Thoracic aorta (tissue), 2 donors: ENCODE measurements at places on chromosomes 12 and 14. TPM values are rescaled to one million over a fixed set of nuclear protein-coding genes. Genes with fewer than 3 reads are reported as not detected.
A peak's percentile ranks its signal among the peaks of the same experiment; 100 is the strongest.

GRCh38 chr12:123233505-123234308 is 471 bp downstream of the MTRFR start:
- H3K27me3 ChIP-seq = no peaks in the 10 kb centered on the region
- H3K27ac ChIP-seq = peak overlapping the region; percentile 87
- H3K4me3 ChIP-seq = peak overlapping the region; percentile 93
- H3K4me1 ChIP-seq = peaks cover 16% of the 10 kb centered on the region
- H3K36me3 ChIP-seq = no peaks in the 10 kb centered on the region
- DNase-seq = no peak

KRT85 gene
- not detected for total RNA-seq

NOS1 gene
- total RNA-seq = 0.14 TPM

- peaks cover 24% of the 10 kb centered on the region for H3K27me3 ChIP-seq
- no peaks in the 10 kb centered on the region for H3K36me3 ChIP-seq
- DNase-seq = no peak
- peak within 1 kb of the TSS; percentile 70 for H3K4me3 ChIP-seq
Observed at GRCh38 chr12:49346659-49347310, at the start of gene DNAJC22. Gene DNAJC22, plus strand, starts transcription at chr12:49346888. Its CDS starts 1,985 bp downstream, at chr12:49348873.

OLR1 gene
- total RNA-seq = 2.8 TPM

- no peak overlapping the region for H3K27ac ChIP-seq
- H3K4me1 ChIP-seq = peaks cover 18% of the 10 kb centered on the region
- DNase-seq = no peak
- no peaks in the 10 kb centered on the region for H3K27me3 ChIP-seq
- H3K4me3 ChIP-seq = no peak overlapping the region
Observed at GRCh38 chr12:5582541-5582940, 150.6 kb downstream of the NTF3 start.

ZNF891 gene
- 4.3 TPM for total RNA-seq

- peaks cover 69% of the 10 kb centered on the region for H3K4me1 ChIP-seq
- no peak for DNase-seq
- peak overlapping the region; percentile 100 for H3K27ac ChIP-seq
Observed at GRCh38 chr12:55845361-55845760, 2.6 kb upstream of the MMP19 start.

GRCh38 chr12:12017135-12017581 is 53.6 kb upstream of the BCL2L14 start:
- no peak overlapping the region for H3K27ac ChIP-seq
- H3K4me3 ChIP-seq = no peak overlapping the region
- DNase-seq = no peak
- no peaks in the 10 kb centered on the region for H3K27me3 ChIP-seq
- H3K4me1 ChIP-seq = no peaks in the 10 kb centered on the region
- H3K36me3 ChIP-seq = no peaks in the 10 kb centered on the region

DNA sequence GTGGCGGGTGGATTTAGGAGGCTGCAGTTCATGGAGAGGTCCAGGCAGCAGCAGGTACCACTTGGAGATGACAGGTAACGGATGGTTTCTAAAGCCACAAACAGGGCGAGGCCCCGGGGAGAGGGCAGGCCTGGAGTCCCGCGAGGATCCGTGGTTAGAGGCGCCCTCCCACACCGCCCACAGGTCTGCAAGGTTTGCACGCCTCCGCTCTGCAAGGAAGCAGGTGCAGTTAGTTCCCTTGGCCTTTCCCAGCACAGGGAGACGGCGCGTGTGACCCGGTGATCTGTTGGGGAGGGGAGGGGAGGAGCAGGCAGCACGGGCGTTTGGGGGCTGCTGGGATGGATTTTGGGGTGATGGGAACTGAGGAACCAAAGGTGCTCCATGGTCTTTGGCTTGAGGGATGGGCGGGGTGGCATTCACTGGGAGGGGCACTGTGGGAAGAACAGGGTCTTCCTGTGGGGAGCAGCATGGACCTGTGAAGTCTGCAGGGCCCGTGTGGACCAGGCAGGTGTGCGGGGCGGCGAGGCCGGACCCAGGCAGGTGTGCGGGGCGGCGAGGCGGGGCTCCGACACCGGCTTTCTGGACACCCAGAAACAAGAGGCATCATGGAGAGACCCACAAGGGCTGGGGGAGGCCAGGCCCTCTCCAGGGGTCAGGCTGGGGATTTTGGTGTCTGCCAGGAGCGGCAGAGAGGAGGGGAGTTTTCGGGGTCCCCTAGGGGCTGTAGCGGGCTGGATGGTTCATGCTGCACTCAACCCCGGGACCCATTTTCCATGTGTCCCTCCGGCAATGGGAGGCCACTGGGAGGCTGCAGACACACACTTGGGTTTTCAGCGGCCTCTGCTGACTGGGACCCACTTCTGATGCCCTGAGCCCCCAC is 29.1 kb downstream of the NOC4L start:
- no peaks in the 10 kb centered on the region for H3K27me3 ChIP-seq
- H3K27ac ChIP-seq = no peak overlapping the region
- H3K4me1 ChIP-seq = no peaks in the 10 kb centered on the region

DNA sequence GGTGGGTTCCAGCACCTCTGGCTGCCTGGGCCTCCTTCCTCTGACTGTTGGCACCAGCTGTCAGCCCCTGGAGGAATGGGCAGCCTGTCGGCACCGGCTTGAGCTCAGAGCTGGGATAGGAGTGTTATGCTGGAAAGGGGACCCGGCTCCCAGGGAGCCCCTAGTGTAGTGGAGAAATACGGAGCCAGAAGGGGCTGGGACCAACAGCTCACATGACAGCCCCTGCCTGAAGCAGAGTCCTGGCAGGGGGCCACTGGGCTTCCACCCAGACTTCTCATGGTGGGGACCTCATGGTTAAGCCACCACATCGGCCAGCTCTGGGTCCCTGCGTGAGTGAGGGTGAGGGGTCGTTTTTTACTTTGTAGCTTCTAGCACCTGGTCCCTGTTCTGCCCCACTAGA is 174.5 kb downstream of the TSPAN9 start:
- peaks cover 70% of the 10 kb centered on the region for H3K4me1 ChIP-seq
- H3K4me3 ChIP-seq = peak overlapping the region; percentile 37
- DNase-seq = no peak
- H3K27ac ChIP-seq = peak overlapping the region; percentile 82
- H3K36me3 ChIP-seq = no peaks in the 10 kb centered on the region

DNA sequence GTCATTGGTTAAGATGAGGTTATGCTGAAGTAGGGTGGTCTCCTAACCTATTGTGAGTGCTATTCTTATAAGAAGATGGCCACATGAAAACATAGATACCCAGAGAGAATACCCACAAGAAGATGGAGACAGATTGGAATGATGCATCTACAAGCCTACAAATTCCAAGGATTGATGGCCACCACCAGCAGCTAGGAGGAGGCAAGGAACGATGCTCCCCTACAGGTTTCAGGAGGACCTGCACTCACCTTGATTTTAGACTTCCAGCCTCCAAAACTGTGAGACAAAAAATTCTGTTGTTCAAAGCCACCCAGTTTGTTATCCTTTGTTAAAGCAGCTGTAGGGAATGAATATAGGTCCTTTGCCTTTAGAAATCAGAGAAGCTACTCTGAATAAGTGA is 227.4 kb downstream of the NEDD1 start:
- H3K4me3 ChIP-seq = no peak overlapping the region
- no peak for DNase-seq
- H3K27ac ChIP-seq = no peak overlapping the region
- H3K27me3 ChIP-seq = no peaks in the 10 kb centered on the region

- no peaks in the 10 kb centered on the region for H3K36me3 ChIP-seq
- no peak overlapping the region for H3K27ac ChIP-seq
- no peaks in the 10 kb centered on the region for H3K4me1 ChIP-seq
- no peaks in the 10 kb centered on the region for H3K27me3 ChIP-seq
- DNase-seq = no peak
- no peak overlapping the region for H3K4me3 ChIP-seq
Observed at GRCh38 chr12:47004634-47005033, 74.8 kb upstream of the PCED1B start.

DNA sequence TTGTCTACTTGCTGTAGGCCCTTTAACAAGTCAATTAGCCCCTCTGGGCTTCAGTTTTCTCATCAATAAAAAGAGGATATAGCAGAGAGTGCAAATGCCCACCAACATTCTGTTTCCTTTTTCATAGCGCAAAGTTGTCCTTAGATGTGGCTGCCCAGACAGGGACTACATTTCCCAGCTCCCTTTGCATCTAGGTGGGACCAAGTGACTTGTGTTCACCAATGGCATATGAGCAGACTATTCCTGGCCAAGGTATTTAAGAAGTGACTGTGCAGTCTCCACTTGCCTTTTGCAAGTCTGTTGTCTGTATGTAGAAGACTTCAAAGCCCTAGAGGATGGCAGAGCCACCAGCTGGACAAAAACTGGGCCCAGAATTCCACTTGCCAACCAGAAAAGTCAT is 59.7 kb downstream of the DAO start:
- H3K27me3 ChIP-seq = no peaks in the 10 kb centered on the region
- no peaks in the 10 kb centered on the region for H3K36me3 ChIP-seq
- H3K27ac ChIP-seq = no peak overlapping the region

TMEM120B gene
- 8.8 TPM for total RNA-seq

- no peak for DNase-seq
- no peak overlapping the region for H3K27ac ChIP-seq
Observed at GRCh38 chr14:100106250-100107112, 41.3 kb downstream of the EVL start.

GRCh38 chr12:2177751-2178150 is 125.0 kb downstream of the CACNA1C start:
- no peak overlapping the region for H3K27ac ChIP-seq
- no peak for DNase-seq
- peaks cover 52% of the 10 kb centered on the region for H3K4me1 ChIP-seq
- no peak overlapping the region for H3K4me3 ChIP-seq

- no peaks in the 10 kb centered on the region for H3K27me3 ChIP-seq
- no peaks in the 10 kb centered on the region for H3K36me3 ChIP-seq
- peak within 1 kb of the TSS; percentile 89 for H3K27ac ChIP-seq
Observed at GRCh38 chr12:3076730-3077571, at the start of gene TSPAN9. Gene TSPAN9, plus strand, starts transcription at chr12:3077379. Its CDS starts 123,815 bp downstream, at chr12:3201194.

ISCU gene
- total RNA-seq = 144 TPM

GRCh38 chr14:42664190-42664589 is 1057.5 kb downstream of the LRFN5 start:
- no peaks in the 10 kb centered on the region for H3K27me3 ChIP-seq
- H3K4me3 ChIP-seq = no peak overlapping the region
- H3K36me3 ChIP-seq = no peaks in the 10 kb centered on the region
- no peaks in the 10 kb centered on the region for H3K4me1 ChIP-seq
- no peak for DNase-seq

- no peak overlapping the region for H3K27ac ChIP-seq
- no peak overlapping the region for H3K4me3 ChIP-seq
- no peaks in the 10 kb centered on the region for H3K36me3 ChIP-seq
Observed at GRCh38 chr12:16246264-16246663, 31.2 kb downstream of the SLC15A5 start.

GOLGA5 gene
- total RNA-seq = 29.5 TPM
